ENCODE measurements at places on chromosomes 5 and 9. TPM values are rescaled to one million over a fixed set of nuclear protein-coding genes. Genes with fewer than 3 reads are reported as not detected.

DNA sequence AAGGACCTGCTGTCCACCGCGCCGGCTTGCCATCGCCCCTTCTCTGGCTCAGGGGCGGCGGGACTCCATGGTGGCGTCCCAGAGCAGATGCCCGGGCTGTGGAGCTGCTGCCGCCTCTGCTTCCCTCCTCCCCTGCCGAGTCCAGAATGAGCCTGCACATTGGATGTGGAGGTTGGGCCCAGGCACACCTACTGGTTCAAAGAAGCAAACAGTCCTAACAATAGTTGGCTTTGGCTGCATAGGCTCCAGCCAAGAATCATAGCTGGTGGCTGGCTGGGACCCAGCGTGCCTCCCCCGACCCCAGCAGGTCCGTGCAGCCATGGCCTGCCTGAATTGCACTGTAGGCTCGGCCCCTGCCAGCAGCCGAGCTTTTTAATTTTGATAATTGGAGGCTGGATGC lies 25.8 kb downstream of the ADAMTSL2 start:
- no peaks in the 10 kb centered on the region for H3K36me3 ChIP-seq
- no peak overlapping the region for H3K4me3 ChIP-seq
- H3K4me1 ChIP-seq: peaks cover 13% of the 10 kb centered on the region
- H3K27ac ChIP-seq: no peak overlapping the region

Gene ALDH1B1
- 50.9 TPM for total RNA-seq

- no peak overlapping the region for H3K27ac ChIP-seq
- no peak for DNase-seq
- no peaks in the 10 kb centered on the region for H3K4me1 ChIP-seq
- no peaks in the 10 kb centered on the region for H3K36me3 ChIP-seq
- H3K27me3 ChIP-seq: peaks cover 52% of the 10 kb centered on the region
These were observed 19.5 kb downstream of the BTNL9 start for GRCh38 chr5:181059297-181060230.

- no peaks in the 10 kb centered on the region for H3K36me3 ChIP-seq
- DNase-seq: peak; percentile 74
- peak overlapping the region; percentile 75 for H3K27ac ChIP-seq
- peak overlapping the region; percentile 39 for H3K4me3 ChIP-seq
- H3K27me3 ChIP-seq: no peaks in the 10 kb centered on the region
- H3K4me1 ChIP-seq: peaks cover 16% of the 10 kb centered on the region
These were observed 72.3 kb downstream of the PSMB7 start for GRCh38 chr9:124342776-124343485.

Gene PCDHB3
- total RNA-seq: not detected

Gene TAF11L10
- total RNA-seq: not detected

Gene CDKN2A
- 1.00 TPM for total RNA-seq

DNA sequence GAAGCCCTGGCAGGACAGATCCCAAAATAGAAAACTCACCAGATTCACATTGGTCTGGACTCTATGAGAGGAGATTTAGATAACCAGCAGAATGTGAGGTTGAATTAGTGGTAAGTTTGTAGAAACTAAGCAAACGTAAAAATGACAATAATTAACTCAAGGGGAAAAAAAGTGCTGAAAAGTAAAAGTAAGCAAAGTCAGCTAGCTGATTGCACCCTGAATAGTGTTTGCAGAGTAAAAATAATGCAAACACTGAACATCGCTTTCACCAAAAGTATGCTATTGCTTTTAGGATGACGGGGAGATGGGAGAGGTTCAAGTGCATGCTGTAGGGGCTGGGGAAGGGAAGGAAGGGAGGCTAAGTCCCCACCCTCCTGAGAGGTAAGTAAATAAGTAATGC lies 92.5 kb upstream of the RARS1 start:
- no peak overlapping the region for H3K4me3 ChIP-seq
- H3K4me1 ChIP-seq: no peaks in the 10 kb centered on the region
- no peak overlapping the region for H3K27ac ChIP-seq

Gene ZNF883
- total RNA-seq: 1.4 TPM

- H3K36me3 ChIP-seq: no peaks in the 10 kb centered on the region
- DNase-seq: no peak
- H3K27ac ChIP-seq: no peak overlapping the region
- no peaks in the 10 kb centered on the region for H3K4me1 ChIP-seq
These were observed 141.7 kb downstream of the HTR1A start for GRCh38 chr5:63820577-63820976.

DNA sequence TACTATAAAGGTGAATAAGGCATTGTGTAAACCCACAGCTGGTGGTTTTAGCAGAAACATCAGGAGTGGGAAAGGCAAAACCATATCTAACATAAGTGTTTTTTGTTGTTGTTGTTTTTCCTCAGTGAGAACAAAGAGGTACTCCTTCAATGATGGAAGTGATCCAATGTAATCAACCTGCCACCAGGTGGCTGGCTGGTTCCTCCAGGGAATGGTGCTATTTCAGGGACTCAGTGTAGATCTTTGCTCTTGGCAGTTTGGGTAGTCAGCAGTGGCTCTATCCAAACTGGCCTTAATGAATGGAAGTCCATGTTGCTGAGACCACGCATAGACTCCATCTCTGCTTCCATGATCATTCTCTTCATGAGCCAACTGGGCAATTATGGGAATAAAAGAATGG lies 10.8 kb downstream of the DMRTA1 start:
- H3K4me3 ChIP-seq: no peak overlapping the region
- H3K4me1 ChIP-seq: no peaks in the 10 kb centered on the region
- no peaks in the 10 kb centered on the region for H3K27me3 ChIP-seq
- DNase-seq: no peak
- no peak overlapping the region for H3K27ac ChIP-seq

GRCh38 chr5:160181965-160182622 lies 47.2 kb upstream of the FABP6 start:
- no peaks in the 10 kb centered on the region for H3K36me3 ChIP-seq
- H3K27me3 ChIP-seq: no peaks in the 10 kb centered on the region
- H3K4me1 ChIP-seq: no peaks in the 10 kb centered on the region

DNA sequence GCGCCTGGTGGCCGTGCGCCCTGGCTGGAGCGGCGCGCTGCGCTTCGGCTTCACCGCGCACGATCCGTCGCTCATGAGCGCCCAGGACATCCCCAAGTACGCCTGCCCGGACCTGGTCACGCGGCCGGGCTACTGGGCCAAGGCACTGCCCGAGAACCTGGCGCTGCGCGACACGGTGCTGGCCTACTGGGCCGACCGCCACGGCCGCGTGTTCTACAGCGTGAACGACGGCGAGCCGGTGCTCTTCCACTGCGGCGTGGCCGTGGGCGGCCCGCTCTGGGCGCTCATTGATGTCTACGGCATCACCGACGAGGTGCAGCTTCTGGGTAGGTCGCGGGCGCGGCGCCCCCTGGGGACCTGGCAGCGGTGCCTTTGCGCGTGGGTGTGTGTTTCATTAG lies 28.9 kb downstream of the NEURL1B start:
- H3K4me1 ChIP-seq: peaks cover 8% of the 10 kb centered on the region
- H3K27ac ChIP-seq: no peak overlapping the region
- H3K27me3 ChIP-seq: no peaks in the 10 kb centered on the region
- no peak overlapping the region for H3K4me3 ChIP-seq
- no peaks in the 10 kb centered on the region for H3K36me3 ChIP-seq

DNA sequence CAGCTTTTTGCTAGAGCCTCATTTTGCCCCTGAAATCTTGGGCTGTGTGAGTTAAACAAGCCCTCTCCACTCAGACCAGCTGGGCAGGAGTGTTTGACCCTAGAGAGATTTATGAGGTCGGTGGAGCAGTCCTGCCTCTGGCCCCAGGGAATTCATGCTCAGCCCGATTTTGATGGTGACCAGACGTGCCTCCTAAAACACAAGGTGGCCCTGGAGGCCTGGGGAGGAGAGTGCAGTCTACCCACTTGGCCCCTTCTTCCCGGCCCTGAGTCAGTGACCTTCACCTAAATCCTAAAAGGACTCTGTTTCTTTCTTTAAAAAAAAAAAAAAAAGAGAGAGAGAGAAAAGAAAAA lies 86.6 kb upstream of the SAP30L start:
- no peak for DNase-seq
- H3K4me1 ChIP-seq: no peaks in the 10 kb centered on the region
- no peaks in the 10 kb centered on the region for H3K36me3 ChIP-seq
- no peak overlapping the region for H3K4me3 ChIP-seq
- H3K27me3 ChIP-seq: no peaks in the 10 kb centered on the region

DNA sequence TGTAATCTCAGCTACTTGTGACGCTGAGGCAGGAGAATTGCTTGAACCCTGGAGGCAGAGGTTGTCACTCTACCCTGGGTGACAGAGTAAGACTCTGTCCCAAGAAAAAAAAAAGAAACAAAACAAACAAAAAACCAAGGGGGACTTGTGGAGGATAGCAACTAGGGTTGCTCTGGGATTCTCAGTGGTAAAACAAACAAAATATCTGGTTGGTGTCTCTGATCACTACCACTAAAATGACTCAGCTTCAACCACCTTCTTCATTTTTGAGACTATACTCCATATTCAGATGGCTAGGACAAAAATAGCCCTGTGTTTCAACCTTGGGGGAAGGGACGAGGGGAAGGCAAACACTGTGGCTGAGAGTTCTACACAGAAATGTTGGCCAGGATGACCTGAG lies 110.3 kb downstream of the ARRDC3 start:
- H3K4me1 ChIP-seq: no peaks in the 10 kb centered on the region
- DNase-seq: no peak
- H3K27ac ChIP-seq: no peak overlapping the region
- no peaks in the 10 kb centered on the region for H3K27me3 ChIP-seq

DNA sequence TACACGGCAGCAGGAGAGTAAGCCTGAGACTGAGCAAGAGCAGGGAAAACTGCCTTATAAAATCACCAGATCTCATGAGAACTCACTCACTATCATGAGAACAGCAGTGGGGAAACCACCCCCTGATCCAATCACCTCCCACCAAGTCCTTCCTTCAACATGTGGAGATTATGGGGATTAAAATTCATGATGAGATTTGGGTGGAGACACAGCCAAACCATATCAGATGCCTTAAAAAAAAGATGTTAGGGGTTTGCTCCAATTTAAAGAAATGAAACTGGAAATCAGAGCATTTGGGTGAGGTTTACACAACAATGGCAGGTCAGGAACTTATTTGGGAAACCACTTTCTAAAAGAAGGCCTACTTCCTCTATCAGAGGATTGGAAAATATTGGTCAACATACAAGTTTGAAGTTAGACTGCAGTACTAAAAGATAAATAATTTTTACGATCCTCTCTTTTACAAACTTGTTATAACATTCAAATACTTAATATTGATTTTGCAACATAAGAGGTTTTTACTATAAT lies 105.1 kb downstream of the FBN2 start:
- H3K4me1 ChIP-seq: no peaks in the 10 kb centered on the region
- no peaks in the 10 kb centered on the region for H3K36me3 ChIP-seq
- no peaks in the 10 kb centered on the region for H3K27me3 ChIP-seq
- DNase-seq: no peak
- H3K4me3 ChIP-seq: no peak overlapping the region
- H3K27ac ChIP-seq: no peak overlapping the region

Gene BNC2
- 61.9 TPM for total RNA-seq

GRCh38 chr5:81007637-81008027 lies 47.5 kb downstream of the RASGRF2 start:
- no peaks in the 10 kb centered on the region for H3K36me3 ChIP-seq
- no peak overlapping the region for H3K27ac ChIP-seq
- H3K4me3 ChIP-seq: no peak overlapping the region

GRCh38 chr9:79885093-79885857 lies 313.5 kb downstream of the TLE4 start:
- H3K36me3 ChIP-seq: no peaks in the 10 kb centered on the region
- no peak overlapping the region for H3K4me3 ChIP-seq
- DNase-seq: no peak
- no peak overlapping the region for H3K27ac ChIP-seq
- no peaks in the 10 kb centered on the region for H3K27me3 ChIP-seq
- no peaks in the 10 kb centered on the region for H3K4me1 ChIP-seq

DNA sequence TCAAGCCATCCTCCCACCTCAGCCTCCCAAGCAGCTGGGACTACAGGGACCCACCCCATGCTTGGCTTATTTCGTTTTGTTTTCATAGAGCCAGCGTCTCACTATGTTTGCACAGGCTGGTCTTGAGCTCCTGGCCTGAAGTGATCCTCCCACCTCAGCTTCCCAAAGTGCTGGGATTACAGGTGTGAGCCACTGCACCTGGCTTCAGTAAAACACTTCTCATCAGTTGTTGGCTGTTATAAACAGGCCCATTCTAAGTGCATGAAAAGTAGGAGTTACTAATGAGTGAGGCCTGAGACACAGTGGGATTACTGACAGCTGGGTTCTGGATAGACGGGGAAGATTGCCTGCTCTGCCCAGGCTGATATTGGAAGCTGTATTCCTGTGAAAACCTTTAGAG lies 3.5 kb downstream of the CRB2 start:
- DNase-seq: no peak
- no peaks in the 10 kb centered on the region for H3K36me3 ChIP-seq
- no peaks in the 10 kb centered on the region for H3K27me3 ChIP-seq
- H3K4me3 ChIP-seq: no peak overlapping the region

Gene SLC46A2
- not detected for total RNA-seq

Gene NRG2
- total RNA-seq: 15.8 TPM

Gene SCGB3A1
- not detected for total RNA-seq

Data from gastrocnemius medialis (tissue), 4 donors.